Cortex of kidney (tissue), 1 donor: ENCODE measurements at places on chromosomes 7 and 10.

GRCh38 chr7:151837285-151838042 is 39.5 kb downstream of the PRKAG2 start:
- DNase-seq, result no peak

DNA sequence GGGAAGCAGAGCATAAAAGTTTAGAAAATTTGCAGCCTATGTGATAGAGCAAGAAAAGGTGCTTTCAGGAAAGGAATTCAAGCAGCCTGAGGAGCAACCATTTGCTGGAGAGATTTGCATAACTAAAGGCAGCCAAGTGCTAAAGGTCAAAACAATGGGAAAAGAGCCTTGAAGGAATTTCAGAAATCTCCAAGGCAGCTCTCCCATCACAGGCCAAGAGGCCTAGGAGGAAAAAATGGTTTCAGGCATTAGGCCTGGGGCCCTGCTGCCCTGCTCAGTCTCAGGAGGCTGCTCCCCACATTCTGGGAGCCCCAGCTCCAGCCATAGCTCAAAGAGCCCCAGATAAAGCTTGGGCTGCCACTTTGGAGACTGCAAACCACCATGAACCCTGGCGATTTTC is 95.9 kb upstream of the UNC5B start:
- DNase-seq, result no peak

DNA sequence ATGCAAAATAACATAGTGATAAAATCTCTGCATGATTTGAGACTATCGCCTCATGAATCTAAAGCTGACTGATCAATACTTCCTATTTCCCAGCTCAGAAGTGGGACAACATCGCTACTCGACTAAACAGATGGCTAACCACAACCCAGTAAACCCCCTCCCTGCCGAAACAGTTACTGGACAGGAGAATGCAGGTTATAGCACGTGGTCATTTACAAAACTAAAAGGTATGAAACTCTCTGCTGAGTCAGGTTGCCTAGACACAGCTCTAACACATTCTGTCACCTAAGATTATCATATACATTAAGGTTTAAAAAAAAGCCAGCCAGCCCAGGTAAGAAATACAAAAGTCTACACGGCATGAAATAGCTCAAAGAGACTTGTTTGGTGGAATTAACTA is 64.0 kb downstream of the CTBP2 start:
- no peak for DNase-seq

- no peak for DNase-seq
These were observed 48.6 kb upstream of the NANOS1 start for GRCh38 chr10:118980870-118981269.

- no peak for DNase-seq
These were observed 19.2 kb upstream of the PTPRN2 start for GRCh38 chr7:158606671-158607424.

- DNase-seq, result no peak
These were observed 29.0 kb upstream of the SUN1 start for GRCh38 chr7:803243-803635.

- no peak for DNase-seq
These were observed 248.1 kb downstream of the MTERF1 start for GRCh38 chr7:91632234-91632940.

DNA sequence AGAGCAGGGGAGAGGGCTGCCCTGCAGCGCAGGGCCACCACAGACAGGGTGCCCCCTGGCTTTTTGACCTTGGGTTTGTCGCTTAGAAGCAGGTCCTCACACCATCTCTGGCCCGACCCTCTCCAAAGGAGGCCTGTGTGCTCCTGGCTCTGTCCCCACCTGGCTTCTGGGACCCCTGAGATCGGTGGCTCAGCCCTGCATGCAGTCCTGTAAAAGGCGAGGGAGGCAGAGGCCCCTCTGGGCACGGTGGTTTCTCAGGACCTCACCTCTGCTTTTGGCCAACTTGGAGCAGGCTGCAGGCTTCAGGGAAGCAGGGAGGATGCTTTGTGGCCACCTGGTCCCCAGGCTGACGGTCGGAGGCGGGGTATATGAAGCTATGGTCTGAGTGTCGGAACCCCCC is 21.4 kb downstream of the WDR86 start:
- DNase-seq, result no peak

GRCh38 chr10:128530301-128530700 is 404.1 kb upstream of the MKI67 start:
- no peak for DNase-seq

DNA sequence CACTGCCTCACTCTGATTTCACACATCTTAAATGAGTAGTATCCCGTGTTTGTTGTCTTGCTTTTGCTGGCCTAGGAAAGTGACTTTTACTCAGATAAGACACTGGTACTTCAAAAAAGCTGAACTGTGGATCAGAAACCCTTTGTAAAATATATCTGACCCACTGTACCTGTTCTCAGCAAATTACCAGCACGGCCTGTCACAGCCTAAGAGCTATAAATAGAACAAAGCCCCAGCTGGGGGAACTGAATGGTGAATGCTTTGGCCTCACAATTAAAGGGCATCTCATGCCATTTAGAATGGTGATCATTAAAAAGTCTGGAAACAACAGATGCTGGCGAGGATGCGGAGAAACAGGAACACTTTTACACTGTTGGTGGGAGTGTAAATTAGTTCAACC is 76.1 kb downstream of the CREB3L2 start:
- DNase-seq, result no peak

DNA sequence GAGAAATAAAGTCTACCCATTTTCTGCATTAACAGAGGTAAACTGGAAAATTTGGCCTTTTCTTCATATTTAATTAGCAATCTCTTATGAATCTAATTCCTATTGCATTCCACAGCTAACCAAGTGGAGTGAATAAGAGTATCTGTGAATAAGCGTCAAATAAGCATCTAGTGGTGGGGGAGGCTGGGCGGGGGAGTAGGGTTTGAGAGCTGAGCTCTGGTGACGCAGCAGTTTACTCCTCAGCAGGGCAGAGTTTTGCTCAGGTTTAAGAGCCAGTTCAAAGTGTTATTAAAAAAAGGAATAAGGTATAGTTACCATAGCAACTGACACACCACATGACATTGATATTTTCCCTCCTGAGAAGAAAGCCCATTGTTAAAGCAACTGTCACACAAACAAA is 1346.8 kb upstream of the CELF2 start:
- DNase-seq, result no peak

DNA sequence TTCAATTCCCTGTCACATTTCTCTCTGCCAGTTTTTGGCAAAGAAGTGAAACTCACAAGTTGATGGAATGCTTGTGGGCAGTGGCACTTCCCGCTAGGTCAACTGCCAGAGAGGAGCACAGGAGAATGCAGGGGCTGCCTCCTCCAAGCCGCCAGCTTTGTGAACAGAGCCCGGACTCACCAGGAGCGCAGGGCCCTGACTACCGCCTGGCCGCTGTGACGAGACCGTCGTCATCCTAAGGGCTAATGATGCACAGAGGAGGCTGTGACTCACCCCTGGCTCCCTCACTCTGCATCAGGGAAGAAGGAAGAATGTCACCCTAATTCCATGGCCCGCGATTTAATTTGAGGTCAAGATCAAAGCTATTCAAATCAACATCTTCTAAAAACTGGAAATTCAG is 123.9 kb downstream of the TAX1BP1 start:
- no peak for DNase-seq

GRCh38 chr7:27709137-27710075 is 30.6 kb upstream of the TAX1BP1 start:
- DNase-seq, result no peak

- DNase-seq, result no peak
These were observed 515 bp downstream of the FASTK start for GRCh38 chr7:151080067-151080521.

- no peak for DNase-seq
These were observed 423.6 kb upstream of the LRGUK start for GRCh38 chr7:133703547-133703946.

DNA sequence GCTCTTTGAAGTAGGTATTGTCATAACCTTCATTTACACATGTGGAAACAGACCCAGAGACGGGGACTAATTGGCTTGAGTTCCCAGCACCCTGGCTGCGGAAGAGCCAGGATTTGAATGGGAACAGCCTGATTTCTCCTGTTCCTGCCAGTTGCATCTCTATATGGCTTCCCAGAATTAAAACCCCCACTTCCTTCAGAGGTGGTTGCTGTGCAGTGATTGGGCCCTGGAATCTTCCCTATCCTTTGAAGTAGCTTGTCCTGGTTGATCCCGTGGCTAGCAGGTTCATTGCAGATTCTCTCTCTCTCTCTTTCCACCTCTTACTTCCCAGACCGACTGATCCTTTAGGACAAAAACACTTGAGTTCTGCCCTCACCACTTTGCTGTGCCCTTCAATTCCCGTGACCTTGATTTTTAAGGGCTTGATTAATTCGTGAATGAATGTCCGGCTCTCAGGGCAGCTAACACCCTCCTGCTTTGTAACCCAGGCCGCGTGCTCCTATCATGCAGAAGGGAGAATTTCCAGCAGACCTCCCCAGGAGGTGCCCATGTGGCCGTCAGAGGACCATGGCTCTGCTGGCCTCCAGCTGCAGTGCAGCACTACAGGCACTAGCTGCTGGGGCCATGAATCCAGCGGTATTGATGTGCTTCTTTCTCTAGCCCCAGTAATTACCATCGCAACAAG is 120.6 kb upstream of the AGK start:
- DNase-seq, result no peak

- DNase-seq, result no peak
These were observed 18.5 kb upstream of the FXYD4 start for GRCh38 chr10:43352951-43353350.

DNA sequence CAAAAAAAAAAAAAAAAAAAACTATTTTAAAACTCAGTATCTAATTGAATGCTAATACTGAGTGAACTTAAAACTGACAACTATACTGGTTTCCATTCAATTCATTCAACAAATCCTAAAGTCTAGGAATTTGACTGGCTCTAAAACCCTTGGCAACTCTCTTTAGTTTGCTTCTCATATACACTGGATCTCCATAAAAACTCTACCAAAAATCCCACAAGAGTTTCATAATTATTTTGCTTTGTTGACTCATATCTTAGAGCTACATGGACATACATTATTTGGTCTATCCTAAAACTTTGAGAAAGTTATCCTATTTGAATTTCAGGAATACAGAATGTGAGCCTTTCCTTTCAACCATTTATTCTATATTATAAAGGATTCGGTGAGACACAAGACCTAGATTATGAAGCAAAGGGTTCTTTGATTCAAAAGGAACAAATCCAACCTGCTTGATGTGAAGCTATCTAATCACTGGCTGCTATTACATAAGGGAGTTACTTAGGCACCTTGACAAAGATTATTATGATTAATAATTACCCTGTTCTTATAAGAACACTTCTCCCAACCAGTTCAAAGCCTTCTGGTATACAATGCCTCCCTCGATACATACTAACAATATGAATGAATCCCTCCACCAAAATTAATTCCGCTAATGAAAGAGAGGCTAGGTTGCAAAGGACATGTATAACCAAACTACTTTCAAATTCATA is 15.8 kb upstream of the KMT2E start:
- DNase-seq, result no peak

DNA sequence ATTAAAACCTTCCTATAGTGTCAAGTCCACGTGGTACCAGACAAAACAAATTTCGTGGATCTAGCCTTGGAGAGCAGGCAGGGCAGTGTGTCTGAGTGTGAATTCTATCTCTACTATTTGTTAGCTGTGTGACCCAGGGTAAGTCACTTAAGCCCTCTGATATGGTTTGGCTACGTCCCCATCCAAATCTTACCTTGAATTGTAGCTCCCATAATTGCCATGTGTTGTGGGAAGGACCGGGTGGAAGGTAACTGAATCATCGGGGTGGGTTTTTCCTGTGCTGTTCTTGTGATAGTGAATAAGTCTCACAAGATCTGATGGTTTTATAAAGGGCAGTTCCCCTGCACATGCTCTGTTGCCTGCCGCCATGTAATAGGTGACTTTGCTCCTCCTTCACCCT is 2.8 kb upstream of the NPFFR1 start:
- no peak for DNase-seq

DNA sequence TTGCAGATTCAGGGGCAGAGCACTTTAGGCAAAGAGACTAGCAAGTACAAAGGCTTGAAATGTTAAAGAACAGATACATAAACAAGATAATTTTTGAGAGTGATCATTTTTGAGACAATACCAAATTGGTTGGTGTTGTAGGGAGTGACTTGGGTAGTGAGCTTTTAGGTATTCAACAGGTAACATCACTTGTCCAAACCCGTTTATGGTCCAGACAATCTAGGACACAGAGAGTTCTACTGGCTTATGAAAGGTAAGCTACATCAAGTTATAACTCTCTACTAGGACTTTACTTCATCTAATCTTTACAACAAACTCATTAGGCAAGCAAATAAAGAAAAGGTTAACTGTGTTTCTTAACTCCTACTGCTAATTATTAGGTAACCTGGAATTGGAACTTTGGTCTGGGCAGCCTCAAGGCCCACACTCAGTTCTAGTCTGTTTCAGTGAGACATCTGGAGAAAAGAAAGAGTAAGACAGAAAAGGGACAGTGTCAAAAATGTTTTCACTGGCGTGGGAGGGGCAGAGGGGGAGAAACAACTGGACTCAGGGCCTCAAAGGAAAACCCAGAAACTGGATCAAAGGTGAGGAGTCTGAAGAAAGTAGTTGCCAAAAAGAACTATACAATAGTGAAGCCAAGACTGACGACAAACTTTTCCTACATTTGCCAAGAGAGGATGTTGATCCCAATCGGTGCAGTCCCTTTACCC is 39.2 kb downstream of the GNAT3 start:
- DNase-seq, result no peak

DNA sequence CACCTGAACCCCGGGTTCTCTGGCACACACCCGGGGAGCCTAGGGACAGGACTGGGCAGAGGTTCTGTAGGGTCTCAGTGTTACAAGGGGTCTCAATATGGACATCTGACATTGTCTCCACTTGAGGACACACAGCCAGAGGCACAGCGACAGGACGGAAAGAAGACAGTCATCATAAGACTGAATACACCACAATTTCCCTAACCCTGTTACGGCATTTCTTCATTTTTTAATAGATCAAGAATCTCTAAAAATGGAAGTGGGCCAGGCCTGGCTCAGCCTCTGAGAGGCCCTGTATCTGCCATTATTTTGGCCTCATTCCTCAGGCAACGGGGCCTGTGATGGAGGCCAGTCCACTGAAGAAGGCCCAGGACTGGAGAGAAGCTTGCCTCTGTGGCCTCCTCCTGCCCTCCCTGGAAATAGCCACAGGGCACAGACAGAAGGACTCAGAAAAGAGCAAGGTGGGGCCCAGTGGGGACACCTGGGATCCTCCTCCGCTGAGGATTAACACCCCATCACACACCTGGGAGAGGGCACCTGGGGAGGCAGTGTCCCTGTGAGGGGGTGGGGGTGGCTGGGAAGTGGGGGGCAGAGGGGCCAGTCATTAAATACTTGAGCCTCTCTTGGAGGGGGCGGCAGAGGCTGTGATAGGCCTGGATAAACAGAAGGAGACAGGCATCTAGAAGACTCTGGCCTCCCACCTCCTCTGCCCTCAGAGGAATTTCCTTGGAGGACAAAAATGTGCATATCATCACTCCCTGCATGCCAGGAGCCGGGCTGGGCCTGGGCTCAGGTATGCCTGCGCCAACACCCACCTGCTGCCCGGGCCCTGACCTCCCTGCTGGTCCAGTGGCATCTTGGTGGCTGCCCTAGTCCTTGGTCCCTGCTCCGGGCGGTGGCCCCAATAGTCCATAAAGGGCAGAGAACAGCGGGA is 8.0 kb downstream of the SPOCK2 start:
- DNase-seq, result no peak
